ENCODE measurements at places on chromosomes 12 and 14. TPM values are rescaled to one million over a fixed set of nuclear protein-coding genes. Genes with fewer than 3 reads are reported as not detected.

Gene SLC22A17
- 3.2 TPM for total RNA-seq

Gene TAS2R9
- not detected for total RNA-seq

Gene TDP1
- total RNA-seq: 59.4 TPM

Gene MSRB3
- total RNA-seq: 1.8 TPM

Gene RHEBL1
- total RNA-seq: 6.0 TPM

Gene CIROP
- not detected for total RNA-seq

Gene ANO2
- 0.10 TPM for total RNA-seq

Gene IRF2BPL
- 48.9 TPM for total RNA-seq

- H3K27ac ChIP-seq: no peak overlapping the region
- DNase-seq: no peak
- H3K4me1 ChIP-seq: no peaks in the 10 kb centered on the region
Measured at GRCh38 chr14:95545515-95546168, 10.8 kb downstream of the GLRX5 start.

DNA sequence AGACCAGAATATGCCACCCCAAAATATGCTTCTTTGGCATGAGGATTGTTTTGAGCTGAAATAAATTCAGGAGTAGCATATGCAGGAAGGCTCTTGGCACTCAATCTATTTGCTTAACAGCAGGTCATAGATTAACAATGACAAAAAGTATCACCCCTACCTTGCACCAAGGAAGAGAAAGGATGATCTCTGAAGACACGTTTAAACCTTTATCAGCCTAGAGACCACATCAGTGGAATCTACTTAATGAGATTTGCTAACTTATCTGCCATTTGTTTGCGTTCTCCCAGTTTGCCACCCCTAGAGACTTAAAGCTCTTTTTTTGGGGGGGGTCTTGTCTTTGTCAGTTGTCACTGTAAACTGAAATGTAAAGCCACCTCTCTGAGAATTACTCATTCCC, 1278.7 kb upstream of the USP15 start:
- H3K36me3 ChIP-seq: no peaks in the 10 kb centered on the region
- H3K4me3 ChIP-seq: no peak overlapping the region
- DNase-seq: no peak
- no peak overlapping the region for H3K27ac ChIP-seq

DNA sequence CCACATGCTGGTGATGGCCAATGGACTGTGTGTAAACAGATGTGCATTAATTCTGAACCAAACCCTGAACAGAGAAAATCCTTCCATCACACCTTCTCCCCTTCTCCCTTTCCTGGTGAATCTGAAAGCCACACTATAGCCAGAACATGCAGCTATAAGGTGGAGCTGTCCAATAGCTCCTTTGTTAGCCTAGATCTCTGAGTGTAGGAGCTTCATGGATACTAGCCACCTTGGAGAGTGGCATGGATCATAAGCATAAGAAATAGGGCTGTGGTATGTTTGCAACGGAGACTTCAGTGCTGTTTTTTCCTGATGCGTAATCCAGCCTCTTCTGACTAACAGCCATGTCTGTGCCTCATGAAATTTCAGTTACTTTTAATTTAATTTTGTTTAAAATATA, 364.5 kb downstream of the BTG1 start:
- no peaks in the 10 kb centered on the region for H3K36me3 ChIP-seq
- H3K27me3 ChIP-seq: no peaks in the 10 kb centered on the region
- no peak for DNase-seq
- H3K27ac ChIP-seq: no peak overlapping the region
- H3K4me1 ChIP-seq: peaks cover 28% of the 10 kb centered on the region

GRCh38 chr12:66901138-66901932, 222.5 kb upstream of the GRIP1 start:
- H3K36me3 ChIP-seq: no peaks in the 10 kb centered on the region
- H3K27me3 ChIP-seq: no peaks in the 10 kb centered on the region

DNA sequence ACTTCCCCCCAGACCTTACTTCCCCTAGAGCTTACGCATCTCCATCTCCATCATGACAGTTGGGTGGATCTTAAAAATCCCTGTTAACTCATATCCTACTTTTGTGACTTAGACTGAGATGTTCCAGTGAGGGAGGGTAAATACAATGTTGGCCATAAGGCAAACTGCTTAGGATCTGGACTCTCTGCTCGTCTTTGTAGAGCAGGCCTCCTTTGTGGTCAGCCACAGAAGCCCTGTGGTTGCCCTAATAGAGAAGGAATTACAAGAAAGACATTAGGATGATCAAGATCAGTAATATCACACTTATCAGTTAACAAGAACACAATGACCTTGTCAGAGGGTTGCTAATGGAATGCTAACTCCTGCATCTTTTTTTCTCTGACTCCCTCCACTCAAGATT, 52.0 kb downstream of the TMEM132C start:
- no peaks in the 10 kb centered on the region for H3K27me3 ChIP-seq
- no peak for DNase-seq
- H3K4me3 ChIP-seq: no peak overlapping the region
- H3K4me1 ChIP-seq: no peaks in the 10 kb centered on the region

DNA sequence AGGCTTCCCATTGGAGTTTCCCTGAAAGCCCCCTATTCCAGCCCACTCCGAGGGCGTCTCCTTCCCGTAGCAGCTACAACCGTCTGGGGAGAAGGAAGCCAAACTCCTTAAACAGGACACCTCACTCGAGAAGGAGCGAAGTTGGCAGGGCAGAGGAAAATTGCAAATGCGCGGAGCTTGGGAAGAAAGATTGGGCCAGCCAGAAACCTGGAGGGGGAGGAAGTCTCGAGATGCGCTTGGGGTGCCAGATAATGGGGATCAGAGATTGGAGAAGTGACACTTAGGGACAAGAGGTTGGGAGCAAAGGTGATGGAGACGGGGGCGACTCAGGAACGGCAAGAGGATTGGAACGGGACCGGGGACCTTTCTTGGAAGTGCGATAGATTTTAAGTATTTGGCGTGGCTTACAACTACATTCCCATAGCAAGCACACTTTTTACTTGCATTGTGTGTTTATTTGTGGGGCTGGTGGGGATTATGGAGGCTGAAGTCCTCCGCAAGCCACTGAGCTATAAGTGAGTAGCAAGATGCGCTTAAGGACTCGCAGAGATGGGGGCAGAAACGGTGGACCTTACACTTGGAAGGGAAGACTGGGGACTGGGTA, 926 bp downstream of the HRK start:
- H3K4me3 ChIP-seq: no peak overlapping the region
- peaks cover 25% of the 10 kb centered on the region for H3K27me3 ChIP-seq
- no peaks in the 10 kb centered on the region for H3K36me3 ChIP-seq
- no peak for DNase-seq

DNA sequence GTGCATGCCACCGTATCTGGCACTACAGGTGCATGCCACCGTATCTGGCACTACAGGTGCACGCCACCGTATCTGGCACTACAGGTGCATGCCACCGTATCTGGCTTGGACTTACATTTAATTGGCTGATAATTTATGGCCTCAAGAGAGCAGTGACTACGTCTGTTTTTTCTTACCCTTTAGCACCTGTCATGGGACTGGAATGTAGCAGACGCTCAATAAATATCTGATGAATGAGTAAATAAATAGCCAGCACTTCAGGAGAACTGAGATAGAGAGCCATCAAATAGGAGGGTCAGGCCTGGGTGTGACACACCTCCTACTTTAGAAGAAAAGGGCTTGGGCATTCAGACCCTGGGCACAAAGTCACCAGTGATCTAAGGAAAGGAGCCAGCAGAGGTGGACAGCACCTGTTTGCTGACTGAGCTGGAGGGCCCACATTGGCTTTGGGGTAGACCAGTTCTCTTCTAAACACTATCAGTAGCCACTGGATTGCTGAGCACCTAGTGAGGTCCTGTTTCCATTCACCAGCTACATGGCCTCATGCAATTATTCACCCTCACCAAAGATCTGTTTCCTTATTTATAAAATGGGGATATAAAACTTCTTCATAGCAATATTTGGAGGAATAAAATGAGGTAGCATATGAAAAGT, 50.1 kb downstream of the RFX4 start:
- peaks cover 3% of the 10 kb centered on the region for H3K27me3 ChIP-seq
- H3K4me3 ChIP-seq: no peak overlapping the region
- DNase-seq: no peak
- H3K36me3 ChIP-seq: no peaks in the 10 kb centered on the region
- no peak overlapping the region for H3K27ac ChIP-seq
- no peaks in the 10 kb centered on the region for H3K4me1 ChIP-seq

DNA sequence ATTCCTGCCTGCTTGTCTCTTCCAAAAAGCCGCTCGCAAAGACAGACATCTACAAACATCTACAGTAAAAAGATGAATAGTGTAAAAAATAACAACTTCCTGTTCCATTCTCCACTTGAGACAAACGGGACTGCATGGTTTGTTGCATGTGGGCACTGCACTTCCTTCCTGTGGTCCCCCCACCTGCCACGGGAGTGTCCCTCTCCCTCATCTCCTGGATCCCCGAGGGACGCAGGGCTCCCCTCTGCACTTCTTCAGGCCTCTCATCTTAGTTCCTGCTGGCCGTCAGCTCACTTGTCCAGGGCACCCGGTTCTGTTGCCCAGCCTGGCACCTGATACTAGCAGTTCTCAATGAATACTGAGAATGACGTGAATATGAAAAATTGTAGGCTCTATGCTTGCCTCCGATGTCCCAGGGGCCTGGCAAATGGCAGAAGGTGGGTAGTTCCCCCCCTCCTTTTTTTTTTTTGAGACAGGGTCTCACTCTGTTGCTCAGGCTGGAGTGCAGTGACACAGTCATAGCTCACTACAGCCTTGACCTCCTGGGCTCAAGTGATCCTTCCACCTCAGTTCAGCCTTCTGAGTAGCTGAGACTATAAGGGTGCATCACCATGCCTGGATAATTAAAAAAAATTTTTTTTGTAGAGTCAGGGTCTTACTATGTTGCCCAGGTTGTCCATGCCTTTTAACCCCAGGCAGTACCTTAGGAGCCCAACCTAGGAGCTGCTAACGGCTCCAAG, 3.5 kb upstream of the KLC1 start:
- no peak overlapping the region for H3K4me3 ChIP-seq
- H3K27ac ChIP-seq: peak overlapping the region; percentile 65
- peak; percentile 35 for DNase-seq
- no peaks in the 10 kb centered on the region for H3K27me3 ChIP-seq

- no peak overlapping the region for H3K27ac ChIP-seq
- DNase-seq: no peak
- H3K27me3 ChIP-seq: peaks cover 3% of the 10 kb centered on the region
- peaks cover 5% of the 10 kb centered on the region for H3K36me3 ChIP-seq
Measured at GRCh38 chr14:92694807-92695206, 53.6 kb downstream of the LGMN start.

GRCh38 chr14:78398216-78398615, 228.0 kb downstream of the NRXN3 start:
- DNase-seq: no peak
- no peak overlapping the region for H3K27ac ChIP-seq
- no peaks in the 10 kb centered on the region for H3K27me3 ChIP-seq
- H3K36me3 ChIP-seq: no peaks in the 10 kb centered on the region
- H3K4me3 ChIP-seq: no peak overlapping the region

DNA sequence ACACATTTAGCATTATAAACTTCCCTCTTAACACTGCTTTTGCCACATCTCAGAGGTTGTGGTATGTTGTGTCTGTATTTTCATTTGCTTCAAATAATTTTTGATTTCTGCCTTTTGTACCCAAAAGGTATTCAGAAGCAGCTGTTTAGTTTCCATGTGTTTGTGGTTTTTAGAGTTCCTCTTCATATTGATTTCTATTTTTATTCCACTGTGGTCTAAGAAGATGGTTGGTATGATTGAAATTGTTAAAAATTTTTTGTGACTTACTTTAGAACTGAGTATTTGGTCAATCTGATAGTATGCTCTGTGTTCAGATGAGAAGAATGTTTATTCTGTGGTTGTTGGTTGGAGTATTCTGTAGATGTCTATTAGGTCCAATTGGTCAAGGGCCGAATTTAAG, 76.4 kb downstream of the IFNG-AS1 start:
- no peaks in the 10 kb centered on the region for H3K36me3 ChIP-seq
- H3K27me3 ChIP-seq: no peaks in the 10 kb centered on the region
- H3K4me3 ChIP-seq: no peak overlapping the region
- no peaks in the 10 kb centered on the region for H3K4me1 ChIP-seq

- no peak for DNase-seq
- H3K4me3 ChIP-seq: no peak overlapping the region
- H3K27ac ChIP-seq: no peak overlapping the region
- H3K27me3 ChIP-seq: peaks cover 17% of the 10 kb centered on the region
- peaks cover 13% of the 10 kb centered on the region for H3K4me1 ChIP-seq
- no peaks in the 10 kb centered on the region for H3K36me3 ChIP-seq
Measured at GRCh38 chr12:48965298-48965838, 6.2 kb downstream of the WNT10B start.

- H3K4me1 ChIP-seq: no peaks in the 10 kb centered on the region
- H3K27ac ChIP-seq: no peak overlapping the region
- DNase-seq: no peak
- no peaks in the 10 kb centered on the region for H3K36me3 ChIP-seq
- H3K4me3 ChIP-seq: no peak overlapping the region
Measured at GRCh38 chr12:118548887-118549509, 172.6 kb downstream of the SUDS3 start.

GRCh38 chr12:47218191-47218654, 138.5 kb upstream of the AMIGO2 start:
- peaks cover 13% of the 10 kb centered on the region for H3K36me3 ChIP-seq
- peaks cover 65% of the 10 kb centered on the region for H3K4me1 ChIP-seq
- H3K4me3 ChIP-seq: peak overlapping the region; percentile 99
- H3K27me3 ChIP-seq: no peaks in the 10 kb centered on the region
- H3K27ac ChIP-seq: peak overlapping the region; percentile 74
- DNase-seq: peak; percentile 80

- H3K4me3 ChIP-seq: no peak overlapping the region
- H3K27me3 ChIP-seq: peaks cover 8% of the 10 kb centered on the region
- no peak for DNase-seq
- H3K4me1 ChIP-seq: no peaks in the 10 kb centered on the region
- no peak overlapping the region for H3K27ac ChIP-seq
Measured at GRCh38 chr14:81315341-81315740, 84.8 kb downstream of the STON2 start.

GRCh38 chr14:72780751-72781150, 113.2 kb downstream of the DPF3 start:
- H3K4me3 ChIP-seq: no peak overlapping the region
- no peaks in the 10 kb centered on the region for H3K4me1 ChIP-seq
- no peaks in the 10 kb centered on the region for H3K27me3 ChIP-seq
- H3K36me3 ChIP-seq: no peaks in the 10 kb centered on the region
- no peak overlapping the region for H3K27ac ChIP-seq

- no peak for DNase-seq
- no peak overlapping the region for H3K27ac ChIP-seq
- H3K36me3 ChIP-seq: no peaks in the 10 kb centered on the region
- H3K4me3 ChIP-seq: no peak overlapping the region
- H3K27me3 ChIP-seq: no peaks in the 10 kb centered on the region
- no peaks in the 10 kb centered on the region for H3K4me1 ChIP-seq
Measured at GRCh38 chr12:16225692-16226091, 51.8 kb downstream of the SLC15A5 start.

- DNase-seq: no peak
- H3K36me3 ChIP-seq: no peaks in the 10 kb centered on the region
- H3K4me3 ChIP-seq: no peak overlapping the region
- no peak overlapping the region for H3K27ac ChIP-seq
- no peaks in the 10 kb centered on the region for H3K27me3 ChIP-seq
Measured at GRCh38 chr14:62015945-62016344, 253.7 kb downstream of the SNAPC1 start.

- no peak overlapping the region for H3K4me3 ChIP-seq
- no peaks in the 10 kb centered on the region for H3K36me3 ChIP-seq
- H3K27ac ChIP-seq: no peak overlapping the region
- DNase-seq: no peak
- H3K4me1 ChIP-seq: no peaks in the 10 kb centered on the region
Measured at GRCh38 chr12:40241741-40242140, 16.9 kb downstream of the LRRK2 start.

GRCh38 chr14:105582639-105583038, 56.3 kb downstream of the TMEM121 start:
- no peaks in the 10 kb centered on the region for H3K36me3 ChIP-seq
- no peaks in the 10 kb centered on the region for H3K4me1 ChIP-seq

All from CD4-positive, CD25-positive, alpha-beta regulatory T cell (primary cell).